ENCODE measurements at places on chromosomes 3 and 15.

DNA sequence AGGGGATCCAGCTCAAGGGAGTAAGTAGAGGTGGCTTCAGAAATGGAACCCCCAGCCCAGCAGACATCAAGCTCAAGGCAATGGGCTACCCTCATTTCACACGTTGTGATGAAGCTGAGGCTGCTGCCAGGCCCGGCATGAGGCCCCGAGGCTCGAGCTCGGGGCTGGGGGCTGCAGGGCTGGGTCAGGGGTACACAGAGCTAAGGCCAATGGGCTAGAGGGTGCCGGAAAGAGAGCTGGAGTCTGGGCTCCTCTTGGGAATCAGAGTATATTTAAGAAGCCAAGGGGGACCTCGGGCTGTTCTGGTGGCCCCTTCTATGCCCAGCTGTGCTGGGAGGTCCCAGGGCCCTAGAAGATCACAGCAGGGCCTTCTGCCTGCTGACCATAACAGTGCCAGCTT is 7.4 kb downstream of the PRSS50 start:
- DNase-seq: no peak

DNA sequence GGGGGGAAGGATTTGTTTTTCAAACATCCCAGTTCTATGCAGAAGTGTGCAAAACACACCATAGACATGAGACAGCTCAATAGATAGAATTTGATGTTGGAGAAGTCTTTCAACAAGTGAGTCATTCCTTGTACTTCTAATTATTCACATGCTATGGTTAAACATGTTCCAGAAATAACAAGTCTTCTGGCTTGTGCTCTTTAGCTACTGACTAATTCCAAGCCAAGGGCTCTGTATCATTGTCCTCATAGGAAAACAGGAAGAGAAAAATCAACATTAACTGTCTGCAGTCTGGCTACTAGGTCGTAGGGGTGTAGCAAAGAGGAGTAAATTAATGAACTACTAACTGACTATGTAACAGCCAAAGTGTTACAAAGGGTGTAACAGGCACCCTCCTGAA is 25.8 kb downstream of the LDHAL6B start:
- no peak for DNase-seq

GRCh38 chr3:98565843-98566242 is 27.6 kb downstream of the CPOX start:
- no peak for DNase-seq

DNA sequence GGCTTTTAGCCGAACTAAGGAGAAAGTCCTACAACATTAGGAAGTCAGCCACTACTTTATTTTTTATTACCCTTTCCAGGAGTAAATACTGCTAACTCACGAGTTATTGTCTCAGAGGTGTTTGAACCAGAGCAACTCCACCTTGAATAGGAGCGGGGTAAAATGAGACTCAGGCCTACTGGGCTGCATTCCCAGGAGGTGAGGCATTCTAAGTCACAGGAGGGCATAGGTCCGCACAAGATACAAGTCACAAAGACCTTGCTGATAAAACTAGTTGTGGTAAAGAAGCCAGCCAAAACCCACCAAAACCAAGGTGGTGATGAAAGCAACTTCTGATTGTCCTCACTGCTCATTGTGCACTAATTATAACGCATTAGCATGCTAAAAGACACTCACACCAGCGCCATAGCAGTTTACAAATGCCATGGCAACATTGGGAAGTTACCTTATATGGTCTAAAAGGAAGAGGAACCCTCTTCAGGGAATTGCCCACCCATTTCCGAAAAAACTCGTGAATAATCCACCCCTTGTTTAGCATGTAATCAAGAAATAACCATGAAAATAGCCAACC is 555.9 kb downstream of the IGSF11 start:
- DNase-seq: no peak

- no peak for DNase-seq
These were observed 203.4 kb upstream of the CGNL1 start for GRCh38 chr15:57172925-57173324.

DNA sequence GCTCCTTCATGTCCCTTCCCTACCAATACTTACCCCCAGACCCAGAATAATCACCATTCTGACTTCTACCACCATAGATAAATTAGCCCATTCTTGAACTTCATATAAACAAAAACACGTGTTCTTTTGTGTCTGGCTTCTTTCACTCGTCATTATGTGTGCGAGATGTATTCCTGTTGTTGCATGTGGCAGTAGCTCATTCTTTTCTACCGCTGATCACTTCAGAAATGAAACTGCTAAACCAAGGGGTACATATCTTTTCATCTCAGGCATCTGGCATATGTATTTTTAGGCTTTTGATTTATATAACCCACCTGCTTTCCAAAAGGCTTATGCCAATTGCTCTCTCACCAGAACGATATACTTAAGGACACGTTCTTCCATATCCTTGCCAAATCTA is 13.8 kb upstream of the SCG3 start:
- DNase-seq: no peak

- peak; percentile 44 for DNase-seq
These were observed 165.2 kb upstream of the UMPS start for GRCh38 chr3:124565013-124565412.
